Adrenal gland (tissue), 19 donors: ENCODE measurements at places on chromosomes 4 and X. TPM values are rescaled to one million over a fixed set of nuclear protein-coding genes. Genes with fewer than 3 reads are reported as not detected.

Gene SSX1
- not detected for polyA plus RNA-seq

Gene EDNRA
- 2.7 TPM for polyA plus RNA-seq

Gene IL2
- polyA plus RNA-seq: not detected

Gene KLHL34
- polyA plus RNA-seq: 0.04 TPM

Gene SHISA3
- polyA plus RNA-seq: 1.4 TPM

Gene TMEM150C
- polyA plus RNA-seq: 79.2 TPM

Gene BEX5
- 9.7 TPM for polyA plus RNA-seq

Gene HS6ST2
- 2.4 TPM for polyA plus RNA-seq

Gene COL25A1
- polyA plus RNA-seq: 0.16 TPM

Gene RAB39B
- 0.77 TPM for polyA plus RNA-seq

Gene CPLX1
- polyA plus RNA-seq: 14.9 TPM

Gene MECP2
- polyA plus RNA-seq: 23.3 TPM

Gene IL13RA1
- polyA plus RNA-seq: 71.3 TPM

Gene ENPEP
- polyA plus RNA-seq: 4.6 TPM

Gene LRAT
- 0.08 TPM for polyA plus RNA-seq

Gene NIPAL1
- 1.5 TPM for polyA plus RNA-seq

Gene CXCL11
- 0.24 TPM for polyA plus RNA-seq

Gene MAOB
- 27.6 TPM for polyA plus RNA-seq

Gene MAGEE2
- polyA plus RNA-seq: 0.16 TPM

Gene HMGN5
- polyA plus RNA-seq: 33.9 TPM

Gene TXK
- 0.72 TPM for polyA plus RNA-seq

Gene REELD1
- 0.80 TPM for polyA plus RNA-seq

Gene RBMXL3
- polyA plus RNA-seq: not detected

Gene NDUFA1
- polyA plus RNA-seq: 127 TPM

Gene TRIM60
- not detected for polyA plus RNA-seq

Gene FAM47E
- polyA plus RNA-seq: 23.8 TPM

Gene PRKG2
- polyA plus RNA-seq: 0.16 TPM
